ENCODE measurements at places on chromosomes 3 and 15.

DNA sequence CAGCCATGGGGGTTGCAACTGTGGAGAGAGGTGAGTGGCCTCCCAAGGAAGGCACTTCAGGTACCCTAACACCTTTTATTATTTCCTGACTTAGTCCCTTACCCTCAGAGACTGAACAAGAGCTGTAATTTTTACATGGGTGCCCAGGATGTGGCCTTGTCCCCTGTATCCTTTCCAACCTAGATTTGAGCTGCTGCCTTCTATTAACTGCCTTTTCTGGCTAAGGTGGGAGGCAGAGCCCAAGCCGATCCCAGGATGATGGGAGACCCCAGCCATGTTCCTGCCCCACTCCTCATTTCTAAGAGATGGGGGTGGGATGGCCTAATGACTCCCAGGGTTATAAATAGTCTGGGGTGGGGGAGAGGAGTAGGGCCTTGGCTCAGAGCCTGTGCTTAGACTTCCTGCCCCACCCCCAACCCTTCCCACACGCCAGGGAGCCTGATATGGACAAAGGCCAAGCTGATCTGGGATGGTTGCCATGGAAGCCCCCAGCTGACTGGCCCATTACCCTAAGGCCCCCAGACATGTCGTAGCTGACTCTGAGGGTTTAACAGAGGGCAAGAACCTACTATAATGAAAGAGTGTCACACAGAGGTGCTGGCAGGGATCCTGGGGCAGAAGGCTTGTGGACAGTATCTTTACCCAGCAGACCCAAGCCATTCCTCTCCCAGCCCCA is 1.9 kb downstream of the KLHDC8B start:
- DNase-seq = peak; percentile 73

DNA sequence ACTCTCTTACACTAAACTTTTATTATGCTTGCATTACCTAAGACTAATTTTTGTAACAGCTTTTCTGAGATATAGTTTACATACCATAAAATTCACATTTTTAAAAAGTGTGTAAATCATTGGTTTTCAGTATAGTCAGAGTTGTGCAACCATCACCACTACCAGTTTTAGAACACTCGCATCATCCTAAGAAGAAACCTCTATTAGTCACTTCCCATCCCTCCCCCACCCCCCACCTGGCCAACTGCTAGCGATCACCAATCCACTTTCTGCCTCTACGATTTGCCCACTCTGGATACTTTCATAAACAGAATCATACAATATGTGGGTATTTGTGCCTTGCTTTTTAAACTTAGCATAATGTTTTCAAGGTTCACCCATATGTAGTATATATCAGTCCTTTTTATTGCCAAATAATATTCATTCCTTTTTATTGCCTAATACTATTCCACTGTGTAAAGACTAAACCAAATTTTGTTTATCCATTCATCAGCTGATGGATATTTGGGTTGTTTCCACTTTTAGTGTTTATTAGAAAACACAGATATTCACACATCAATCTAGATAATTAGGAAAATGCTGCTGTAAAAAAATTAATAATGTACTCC is 23.0 kb downstream of the UBP1 start:
- DNase-seq = no peak

DNA sequence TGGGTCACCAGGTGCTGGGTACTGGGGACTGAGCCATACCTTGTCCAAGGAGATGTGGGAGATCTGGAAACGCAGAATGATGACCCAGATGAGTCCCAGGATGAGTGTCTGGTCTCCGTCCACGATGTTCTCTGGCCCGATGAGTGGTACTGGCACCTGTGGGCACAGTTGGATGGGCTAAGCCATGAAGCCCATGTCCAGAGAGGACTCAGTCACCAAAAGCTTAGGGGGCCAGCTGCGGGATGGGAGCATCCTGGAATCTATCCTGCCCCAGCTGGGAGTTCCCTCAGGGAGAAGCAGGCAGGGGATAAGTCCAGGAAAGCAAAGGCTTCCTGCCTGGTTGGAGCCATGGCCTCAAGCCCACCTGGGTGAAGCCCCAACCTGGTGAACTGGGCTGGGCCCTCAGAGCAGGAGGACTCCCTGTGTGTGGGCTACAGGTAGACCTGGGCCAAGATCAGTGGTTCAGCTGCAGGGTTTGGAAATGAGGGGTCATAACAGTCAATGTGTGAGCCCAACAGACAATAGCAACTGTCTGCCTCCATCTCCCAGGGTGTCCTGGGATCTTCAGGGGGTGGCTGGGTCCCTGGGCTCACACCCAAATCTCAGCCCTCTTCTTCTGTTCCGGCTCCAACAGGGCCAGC is 3.7 kb downstream of the SPTBN5 start:
- no peak for DNase-seq

GRCh38 chr3:129543156-129543790 is at the start of gene H1-8:
Gene H1-8 (plus strand): TSS chr3:129543175. CDS start chr3:129543219, 44 bp downstream.
- DNase-seq = no peak

DNA sequence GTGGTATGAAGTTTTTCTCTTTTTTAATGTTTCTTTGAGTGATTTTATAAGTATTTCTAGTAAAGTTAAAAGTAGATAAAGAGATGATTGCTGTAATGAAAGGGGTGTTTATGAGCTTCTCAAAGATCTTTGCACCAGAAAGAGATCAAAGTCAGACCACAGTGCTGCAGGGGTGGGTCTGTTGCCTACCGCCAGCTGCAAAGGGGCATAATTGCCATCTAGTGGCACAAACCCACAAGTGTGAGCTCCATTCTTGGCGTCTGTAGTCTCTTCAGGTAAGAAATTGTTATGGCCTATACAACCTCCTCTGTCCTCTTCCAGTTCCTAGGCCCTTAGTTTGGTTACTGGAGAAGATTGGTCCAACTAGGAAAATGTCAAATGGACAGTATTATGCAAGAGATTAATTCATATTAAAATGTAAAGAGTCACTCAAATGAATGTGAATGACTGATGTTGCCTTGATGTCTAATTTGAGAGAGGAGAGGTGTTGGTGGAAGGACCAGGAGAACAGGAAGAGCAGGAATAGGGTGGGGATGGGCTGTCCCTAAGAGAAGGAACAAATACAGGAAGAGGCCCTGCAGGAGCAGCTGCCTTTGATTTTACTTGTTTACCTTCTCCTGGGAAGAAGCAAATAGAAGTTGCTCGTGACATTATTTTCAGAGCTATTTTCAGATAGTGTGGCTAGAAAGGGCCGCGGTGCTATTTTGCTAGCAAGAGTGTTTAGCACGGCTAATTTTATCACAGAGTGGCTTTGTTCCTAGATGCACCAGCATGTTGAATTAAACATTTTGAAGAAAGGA is 53.0 kb upstream of the GSK3B start:
- no peak for DNase-seq

DNA sequence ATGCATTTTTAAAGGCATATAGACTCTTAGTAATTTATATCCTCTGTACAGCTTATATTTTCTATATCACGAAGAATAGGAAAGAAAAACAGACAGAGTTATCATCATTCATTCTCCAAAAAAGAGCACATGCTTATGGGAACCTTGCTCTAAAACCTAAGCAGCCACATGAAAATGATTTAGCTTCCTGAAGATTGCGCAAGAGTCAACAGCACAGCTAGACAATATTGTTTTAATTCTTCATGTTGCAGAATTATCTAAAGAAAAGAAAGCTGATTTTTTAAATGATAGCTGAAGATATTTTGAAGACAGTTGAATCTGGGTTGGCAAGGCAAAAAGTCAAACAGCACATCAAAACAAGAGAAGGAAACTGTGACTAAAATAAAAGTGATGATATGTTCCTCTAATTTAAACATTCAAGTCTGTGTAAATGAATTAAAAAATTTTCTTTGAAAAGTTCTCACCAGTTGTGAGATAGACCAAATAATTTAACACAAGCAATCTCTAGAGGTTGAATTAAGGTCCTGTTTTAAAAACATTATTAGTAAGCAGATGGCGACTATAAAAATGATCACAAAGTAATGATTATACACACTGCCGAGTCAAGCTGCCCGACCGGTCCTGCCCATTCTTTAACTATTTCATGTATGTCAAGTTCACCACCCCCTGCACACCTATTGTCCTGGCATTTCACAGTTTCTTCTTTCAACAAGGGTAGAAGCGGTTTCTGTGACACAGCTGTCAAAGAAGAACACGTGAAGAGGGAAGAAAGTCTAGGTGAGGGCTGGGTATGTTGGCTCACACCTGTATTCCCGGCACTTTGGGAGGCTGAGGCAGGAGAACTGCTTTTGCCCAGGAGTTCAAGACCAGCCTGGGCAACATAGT is 74.2 kb upstream of the BHLHE40 start:
- no peak for DNase-seq

- DNase-seq = no peak
Measured at GRCh38 chr3:52683611-52684010, 2.1 kb downstream of the PBRM1 start.

DNA sequence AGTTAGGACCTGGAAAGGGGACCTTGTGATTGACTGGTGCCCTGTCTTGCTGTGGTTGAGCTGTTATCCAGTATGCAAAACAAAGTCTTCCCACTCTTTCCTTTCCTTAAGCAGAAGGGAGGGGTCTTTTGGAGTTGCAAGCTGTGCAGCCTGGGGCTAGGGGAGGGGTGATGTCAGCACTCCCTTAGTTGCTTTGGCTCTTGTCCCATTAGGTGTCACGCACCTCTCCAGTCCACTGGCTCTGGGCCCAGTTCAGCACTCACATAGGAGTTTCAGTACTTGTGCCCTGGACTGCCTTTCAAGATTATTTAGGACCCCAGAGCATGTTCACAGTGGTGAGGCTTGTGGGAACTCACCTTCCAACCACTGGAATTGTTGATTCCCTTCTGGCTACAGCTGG is 238.5 kb downstream of the DOCK3 start:
- DNase-seq = peak; percentile 17

- no peak for DNase-seq
Measured at GRCh38 chr15:52642386-52643361, 36.5 kb downstream of the ATOSA start.

DNA sequence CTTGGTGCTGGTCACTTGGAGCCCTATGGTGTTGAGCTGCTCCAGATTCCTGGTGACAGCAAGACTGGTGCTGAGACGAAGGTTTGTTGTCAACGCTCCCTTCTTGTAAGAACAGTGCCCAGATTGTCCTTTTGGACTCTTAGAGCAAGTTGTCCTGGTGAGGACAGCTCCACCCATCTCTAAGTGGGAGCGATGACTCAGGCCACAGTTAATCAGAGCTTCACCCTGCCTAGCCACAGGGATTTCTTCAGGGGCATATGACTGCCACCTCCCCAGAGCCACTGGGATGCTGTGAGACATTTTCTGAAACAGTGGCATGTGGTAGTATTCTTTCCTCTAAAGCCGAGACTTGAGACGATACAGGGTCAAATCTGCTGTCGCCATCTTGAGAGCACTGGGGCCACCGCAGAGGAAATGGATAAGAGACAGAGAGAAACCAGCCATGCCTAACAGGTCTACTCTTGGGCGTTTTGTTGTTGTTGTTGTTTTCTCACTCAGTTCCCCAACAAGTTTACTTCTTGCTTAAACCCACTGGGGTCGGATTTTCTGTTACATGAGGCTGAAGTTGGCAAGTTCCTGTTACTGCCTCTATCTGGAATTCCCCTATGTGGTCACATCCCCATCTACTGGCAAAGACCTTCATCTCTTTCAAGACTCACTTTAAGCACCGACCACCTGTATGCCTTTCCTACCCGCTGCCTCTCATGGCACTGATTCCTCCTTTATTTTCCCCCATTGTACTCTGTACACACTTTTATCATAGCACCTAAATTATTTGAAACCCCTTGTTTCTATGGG is 16.0 kb upstream of the PCOLCE2 start:
- DNase-seq = no peak

DNA sequence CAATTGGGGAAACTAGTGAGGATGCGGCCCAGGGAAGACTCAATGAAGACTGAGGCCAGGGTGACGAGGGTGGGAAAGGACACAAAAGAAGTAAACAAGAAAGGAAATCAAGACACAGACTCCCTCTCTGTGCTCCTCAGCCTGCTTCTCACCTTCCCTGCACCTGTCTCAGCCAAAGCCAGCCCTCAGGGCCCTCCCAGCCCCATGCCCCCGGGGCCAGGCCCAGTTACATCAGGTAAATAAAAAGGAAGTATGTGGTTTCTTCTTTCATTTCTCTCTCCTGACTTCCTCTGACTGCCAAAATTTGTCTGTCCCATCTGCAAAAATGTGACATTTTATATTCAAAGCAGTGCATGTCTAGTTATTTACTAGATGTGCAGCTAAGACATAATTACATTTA is 328.0 kb downstream of the UACA start:
- no peak for DNase-seq

GRCh38 chr15:41492597-41493204 is 973 bp upstream of the ITPKA start:
- no peak for DNase-seq

DNA sequence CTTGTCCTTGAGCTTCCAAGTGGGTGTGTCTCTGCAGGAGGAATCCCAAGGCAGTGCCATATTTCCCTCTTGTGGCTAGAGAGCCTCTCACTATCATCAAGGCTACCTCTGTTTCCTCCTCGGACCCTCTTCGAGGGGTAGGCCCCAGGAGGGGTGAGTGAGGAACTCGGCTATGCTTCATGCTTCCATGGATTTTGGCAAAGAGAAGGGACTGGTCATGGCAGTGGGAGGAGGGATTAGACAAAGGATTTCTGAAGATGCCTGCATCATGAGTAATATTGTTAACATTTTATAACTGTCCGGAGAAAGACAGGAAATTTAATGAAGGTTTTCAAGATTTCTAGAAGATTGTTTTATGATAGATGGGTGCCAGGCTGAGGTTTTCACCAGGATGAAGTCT is 241.5 kb downstream of the CLSTN2 start:
- DNase-seq = no peak

- no peak for DNase-seq
Measured at GRCh38 chr3:108381529-108382140, 85.3 kb downstream of the HHLA2 start.

GRCh38 chr3:156826144-156826895 is at the start of gene LEKR1:
Gene LEKR1 (plus strand): TSS chr3:156826353. CDS start chr3:156829330, 2,977 bp downstream.
- DNase-seq = peak; percentile 93

- no peak for DNase-seq
Measured at GRCh38 chr15:31774045-31774444, 256.3 kb upstream of the CHRNA7 start.

DNA sequence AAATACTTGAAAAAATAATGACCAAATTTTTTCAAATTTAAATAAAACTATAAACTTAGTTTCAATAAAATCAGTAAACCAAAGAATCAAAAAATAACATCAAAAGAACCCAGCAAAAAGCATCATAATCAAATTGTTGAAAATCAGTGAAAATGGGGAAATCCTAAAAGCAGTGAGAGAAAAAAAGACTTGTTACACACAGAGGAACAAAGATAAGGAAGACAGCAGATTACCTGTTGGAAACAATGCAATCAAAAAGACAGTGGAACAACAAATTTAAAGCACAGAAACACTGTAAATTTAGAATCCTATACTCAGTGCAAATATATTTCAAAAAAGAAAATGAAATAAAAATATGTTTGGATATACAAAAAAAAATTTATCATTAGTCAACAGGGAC is 156.2 kb upstream of the LMCD1 start:
- no peak for DNase-seq

- no peak for DNase-seq
Measured at GRCh38 chr3:42439261-42440115, 29.1 kb upstream of the LYZL4 start.

- no peak for DNase-seq
Measured at GRCh38 chr3:47227678-47228077, 54.9 kb downstream of the KIF9 start.

GRCh38 chr3:190585805-190586630 is 72.1 kb downstream of the IL1RAP start:
- no peak for DNase-seq
